ENCODE measurements at places on chromosomes 2 and 18.

DNA sequence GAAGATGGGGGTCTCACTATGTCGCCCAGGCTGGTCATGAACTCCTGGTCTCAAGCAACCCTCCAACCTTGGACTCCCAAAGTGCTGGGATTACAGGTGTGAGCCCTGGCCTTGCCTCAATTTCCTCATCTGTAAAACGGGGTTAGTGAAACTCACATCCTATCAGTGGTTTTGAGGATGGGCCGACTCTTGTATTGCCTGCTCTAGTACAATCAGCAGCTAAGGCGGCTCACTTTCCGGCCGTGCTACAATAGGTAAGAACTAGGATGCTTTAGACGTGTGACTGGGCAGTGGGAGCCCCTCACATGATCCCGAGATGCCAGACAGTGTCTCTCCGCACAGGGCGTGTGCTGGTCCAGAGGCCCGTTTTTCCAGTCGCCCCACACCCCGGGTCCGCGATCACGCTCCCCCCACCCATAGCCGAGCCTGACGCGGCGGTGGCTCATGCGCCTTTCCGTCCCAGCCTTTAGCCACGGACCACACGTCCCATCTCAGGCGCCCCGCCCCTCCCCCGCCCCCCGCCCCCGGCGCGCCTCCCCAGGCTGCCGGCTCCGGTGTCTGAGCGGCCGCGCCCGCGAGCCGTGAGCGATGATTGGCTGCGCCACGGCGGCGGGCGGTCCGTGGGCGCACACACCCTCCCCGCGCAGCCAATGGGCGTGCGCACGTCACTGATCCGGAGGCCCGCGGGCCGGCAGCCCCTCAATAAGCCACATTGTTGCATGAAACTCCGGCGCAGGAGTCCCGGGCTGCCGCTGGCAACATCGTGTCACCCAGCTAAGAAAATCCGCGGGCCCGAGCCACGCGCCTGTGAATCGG is at the start of gene HK2:
TSS of gene HK2 (plus strand) at position 710 of the 816 bp plus-strand sequence. CDS start 454 bp downstream, outside the sequence.
- DNase-seq: peak; percentile 55

GRCh38 chr2:134206573-134206972 is 47.3 kb upstream of the MGAT5 start:
- DNase-seq: no peak

DNA sequence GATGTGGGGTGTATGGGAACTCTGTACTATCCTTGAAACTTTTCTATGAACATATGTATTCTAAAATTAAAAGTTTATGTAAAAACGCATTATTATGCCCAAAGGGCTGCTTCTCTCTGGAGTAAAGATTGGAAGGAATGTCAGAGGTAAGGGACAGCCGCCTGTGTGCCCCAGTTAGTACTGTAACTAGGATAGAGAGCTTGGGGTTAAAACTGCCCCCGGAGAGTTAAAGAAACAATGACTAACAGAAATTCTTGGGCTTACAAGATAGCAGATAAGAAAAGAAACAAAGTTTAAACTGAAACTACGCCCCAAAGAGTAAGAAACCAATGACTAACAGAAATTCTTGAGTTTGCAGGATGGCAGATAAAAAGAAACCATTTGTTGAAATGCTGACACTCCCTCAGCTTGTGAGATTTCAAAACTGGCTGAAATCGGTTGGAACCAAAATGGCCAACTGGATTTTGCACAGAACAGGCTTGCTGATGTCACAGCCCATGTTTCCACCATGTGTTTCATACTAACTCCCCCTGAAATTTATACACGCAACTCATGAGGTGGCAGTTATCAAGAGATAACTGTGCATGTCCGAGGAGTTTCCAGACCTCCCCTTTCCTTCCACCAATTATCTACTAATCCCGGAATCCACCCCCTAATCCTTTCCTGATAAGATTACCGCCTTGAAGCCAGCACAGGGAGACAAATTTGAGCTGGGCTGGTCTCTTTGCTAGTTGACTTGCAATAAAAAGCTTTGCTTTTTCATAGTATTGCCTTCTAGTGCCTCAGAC is 8.7 kb upstream of the TXNDC2 start:
- DNase-seq: no peak

GRCh38 chr2:12057436-12058166 is 311.2 kb downstream of the LPIN1 start:
- DNase-seq: peak; percentile 15

GRCh38 chr18:64042728-64043358 is 73.0 kb downstream of the SERPINB8 start:
- DNase-seq: no peak

- no peak for DNase-seq
Observed at GRCh38 chr2:60320724-60321123, 232.7 kb downstream of the BCL11A start.

DNA sequence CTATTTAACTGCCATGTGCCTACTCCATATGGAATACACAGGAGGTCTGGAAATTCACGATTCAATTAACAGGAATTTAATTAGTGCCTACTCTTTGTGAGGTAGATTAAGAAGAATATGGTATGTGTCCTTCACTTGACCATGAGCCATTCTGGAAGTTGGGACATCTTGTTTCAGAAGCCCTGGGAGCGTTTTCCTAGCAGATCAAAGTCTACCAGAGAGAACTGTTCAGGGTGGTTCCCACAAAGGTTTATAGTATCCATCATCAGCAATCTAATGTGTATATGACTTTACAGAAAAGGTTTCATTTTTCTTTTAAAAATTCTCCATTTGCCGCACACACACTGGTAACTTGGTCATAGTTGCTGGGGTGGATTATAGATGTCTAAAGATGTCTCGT is 159.1 kb downstream of the LRRTM1 start:
- no peak for DNase-seq

DNA sequence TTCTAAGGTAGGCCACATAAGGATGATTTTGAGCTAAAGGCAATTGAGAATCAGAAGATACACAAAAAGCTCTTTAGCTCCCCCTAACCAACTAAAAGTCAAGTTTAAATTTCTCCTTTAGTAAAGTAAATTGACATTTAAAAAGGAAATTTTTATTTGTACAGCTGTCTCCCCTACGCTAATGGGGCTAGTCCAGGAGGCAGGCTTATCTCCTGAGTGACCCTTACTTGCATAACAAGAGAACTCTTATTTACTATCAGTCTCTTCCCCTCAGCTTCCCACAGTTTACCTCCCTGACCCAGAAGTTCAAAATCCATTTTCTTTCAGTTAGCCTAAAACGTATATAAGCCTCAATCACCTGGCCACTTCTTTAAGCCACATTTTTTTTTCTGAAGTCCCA is 1002.8 kb upstream of the NRXN1 start:
- DNase-seq: no peak

GRCh38 chr2:17814601-17815000 is 1.7 kb upstream of the MSGN1 start:
- no peak for DNase-seq

DNA sequence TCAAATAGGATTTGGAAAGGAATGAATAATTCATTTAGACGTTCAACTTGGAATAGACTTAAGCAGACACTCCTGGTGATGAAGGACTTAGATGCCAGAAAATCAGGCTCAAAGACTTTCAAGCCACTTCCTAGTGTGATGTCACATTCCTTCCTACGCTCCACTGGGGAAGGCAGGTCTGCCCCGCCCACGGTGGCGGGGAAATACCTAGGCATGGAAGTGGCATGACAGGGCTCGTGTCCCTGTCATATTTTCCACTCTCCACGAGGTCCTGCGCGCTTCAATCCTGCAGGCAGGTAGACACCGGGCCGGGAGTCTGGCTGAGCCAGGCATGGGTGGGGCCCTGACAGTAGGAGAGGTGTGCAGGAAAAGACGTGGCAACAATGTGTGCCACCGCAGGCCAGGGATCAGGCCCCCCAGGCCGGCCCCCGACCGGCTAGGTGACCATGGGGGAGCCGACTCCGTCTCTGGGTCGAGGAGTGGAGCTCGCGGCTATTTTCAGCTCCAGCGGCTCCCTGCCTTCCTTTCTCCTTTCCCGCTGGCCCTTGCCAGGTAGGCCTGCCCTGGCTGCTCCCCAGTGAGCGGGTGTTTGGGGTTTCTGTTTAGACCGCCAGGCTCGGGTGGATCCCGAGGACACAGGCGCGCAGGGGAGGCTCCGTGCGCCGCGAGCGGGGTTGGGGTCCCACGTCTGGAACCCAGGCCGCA is at the start of gene IL1RL2:
TSS of gene IL1RL2 (plus strand) at position 233 of the 705 bp plus-strand sequence. CDS start 845 bp downstream, outside the sequence.
- no peak for DNase-seq

DNA sequence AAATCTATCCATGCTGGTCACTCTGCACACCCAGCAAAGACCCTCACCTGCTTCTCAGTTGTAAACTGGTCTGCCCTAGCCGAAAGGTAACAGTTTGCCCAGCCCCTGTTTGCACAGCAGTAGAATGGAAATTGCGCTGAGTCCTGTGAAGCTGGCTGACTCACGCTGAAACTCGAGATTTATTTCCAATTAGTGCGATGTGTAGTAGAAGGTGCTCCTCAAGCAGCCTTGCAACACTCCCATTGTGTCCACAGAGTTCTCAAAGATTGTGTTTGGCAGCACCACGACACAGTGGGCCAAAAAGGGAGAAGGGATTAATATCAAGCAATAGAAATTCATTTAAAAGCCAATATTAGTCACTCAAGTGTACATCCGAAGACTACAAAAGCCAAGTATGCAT is 21.7 kb upstream of the APCDD1 start:
- DNase-seq: no peak

DNA sequence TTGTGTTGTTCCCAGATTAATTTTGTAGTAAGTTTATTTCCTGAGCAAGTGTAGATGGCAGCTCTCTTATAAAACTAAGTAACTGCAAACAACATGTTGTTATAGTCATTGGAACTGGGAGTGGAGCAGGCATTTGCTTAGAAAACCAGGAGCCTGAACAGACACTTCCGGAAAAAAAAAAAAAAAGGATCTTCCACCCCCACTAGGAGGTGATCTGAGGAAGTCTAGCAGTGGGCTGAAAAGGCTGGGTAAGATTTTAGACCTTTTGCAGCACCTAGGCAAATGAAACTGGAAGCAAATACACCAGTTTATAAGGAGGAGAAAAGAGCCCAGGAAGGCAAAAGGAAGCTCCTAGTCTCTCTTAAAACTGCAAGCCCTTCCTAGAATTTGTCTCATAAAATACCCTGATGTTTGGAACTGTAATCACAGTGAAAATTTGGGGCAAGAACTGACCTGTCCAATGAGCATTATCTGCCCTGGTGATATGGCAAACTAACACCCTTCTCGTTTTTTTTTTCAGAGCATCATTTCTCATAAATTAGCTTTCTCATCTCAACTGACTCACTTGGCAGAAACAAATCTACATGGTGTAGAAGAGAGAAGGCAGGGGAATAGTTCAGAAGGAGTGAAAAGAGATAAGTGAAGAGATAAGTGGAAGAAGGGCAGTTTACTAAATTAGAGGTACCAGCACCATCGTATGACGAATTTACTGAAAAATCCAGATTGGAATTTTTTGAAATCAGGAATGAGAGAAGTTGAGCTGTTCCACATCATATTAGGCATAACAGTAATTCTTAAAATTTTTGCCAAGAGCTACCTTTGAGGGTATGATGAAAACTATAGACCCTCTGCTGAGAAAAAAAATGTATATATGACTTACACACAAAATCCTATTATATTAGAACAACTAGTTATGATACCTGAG is 4.2 kb upstream of the CCNYL1 start:
- DNase-seq: no peak

GRCh38 chr2:47695800-47696477 is 87.0 kb upstream of the MSH6 start:
- no peak for DNase-seq

DNA sequence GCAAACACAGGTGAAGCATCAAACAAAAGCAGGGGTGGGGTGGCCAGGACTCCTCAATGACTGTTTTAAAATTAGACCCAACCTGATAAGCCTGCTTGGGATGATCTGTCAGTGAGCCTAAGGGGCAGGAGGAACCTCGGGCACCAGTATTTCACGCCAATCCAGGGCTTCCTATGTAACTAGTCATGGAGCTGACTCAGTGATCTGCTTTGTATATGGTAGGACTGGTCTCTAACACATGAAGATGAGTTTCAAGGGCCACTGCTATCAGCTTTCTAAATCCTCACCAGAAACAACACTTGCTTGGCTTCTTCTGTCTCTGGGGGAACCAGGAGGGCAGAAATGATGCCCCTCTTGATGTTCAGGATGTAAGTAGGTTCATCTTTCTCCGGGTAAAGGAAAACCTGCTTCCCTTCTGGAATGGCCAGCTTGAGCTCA is 6.2 kb downstream of the APOB start:
- no peak for DNase-seq

DNA sequence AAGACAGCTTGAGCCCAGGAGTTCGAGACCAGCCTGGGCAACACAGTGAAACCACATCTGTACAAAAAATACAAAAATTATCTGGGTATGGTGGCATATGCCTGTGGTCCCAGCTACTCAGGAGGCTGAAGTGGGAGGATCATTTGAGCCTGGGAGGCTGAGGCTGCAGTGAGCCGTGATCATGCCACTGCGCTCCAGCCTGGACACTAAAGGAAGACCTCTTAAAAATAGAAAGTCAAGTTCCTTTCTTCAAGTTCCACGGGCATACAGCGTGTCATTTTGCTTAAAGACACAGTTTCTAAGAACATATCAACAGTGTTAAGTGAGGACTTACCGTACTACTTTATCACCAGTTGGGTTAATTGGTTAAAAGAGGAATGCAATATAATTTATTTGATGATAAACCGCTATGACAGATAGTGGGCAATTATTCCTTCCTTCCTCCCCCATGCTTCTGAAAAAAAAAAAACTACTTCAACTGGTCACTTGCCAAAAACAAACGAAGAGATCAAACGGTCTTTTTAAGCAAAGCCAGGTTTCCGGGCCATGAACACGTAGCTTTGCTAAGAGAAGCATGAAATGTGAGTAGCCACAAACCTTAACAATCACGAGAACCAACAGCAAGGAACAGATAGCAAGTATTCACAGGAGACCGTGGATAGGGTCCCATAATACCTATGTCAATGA is 21.4 kb downstream of the AP1S3 start:
- DNase-seq: no peak

GRCh38 chr2:193868833-193869232 is 1674.1 kb upstream of the TMEFF2 start:
- DNase-seq: no peak

DNA sequence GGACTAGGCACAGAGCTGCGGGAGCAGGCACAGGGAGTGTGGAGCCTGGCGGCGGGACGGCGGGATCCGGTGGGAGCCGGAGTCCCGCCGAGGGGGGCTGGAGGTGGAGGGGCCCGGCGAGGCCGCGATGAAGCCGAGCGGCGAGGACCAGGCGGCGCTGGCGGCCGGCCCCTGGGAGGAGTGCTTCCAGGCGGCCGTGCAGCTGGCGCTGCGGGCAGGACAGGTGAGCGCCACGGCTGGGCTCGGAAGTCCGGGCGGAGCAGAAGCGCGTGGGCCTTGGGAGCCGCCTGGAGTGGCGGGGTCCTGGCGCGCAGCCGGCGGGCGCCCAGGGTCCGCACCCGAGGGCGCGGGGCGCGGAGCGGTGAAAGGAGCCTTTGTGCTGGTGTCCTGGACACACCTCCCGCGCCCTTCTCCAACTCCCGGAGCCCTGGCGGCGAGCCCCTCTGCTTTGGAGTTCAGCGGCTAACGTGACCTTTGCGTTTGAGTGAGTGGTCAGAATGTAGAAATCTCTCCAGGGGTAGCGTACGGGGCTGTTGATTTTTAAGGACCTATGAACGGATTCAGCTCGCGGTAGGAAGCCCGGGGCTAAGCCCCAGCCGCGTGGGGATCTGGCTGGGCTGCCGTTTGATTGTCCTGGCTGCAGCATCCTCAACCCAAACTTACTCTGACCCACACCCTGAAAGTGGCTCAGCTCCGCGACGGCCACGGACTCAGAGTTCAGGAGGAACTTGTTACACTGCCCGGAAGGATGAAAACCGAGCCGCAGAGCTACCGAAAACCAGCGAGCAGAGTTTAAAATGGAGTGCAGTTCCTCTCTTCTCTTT is 448 bp downstream of the IMPA2 start:
- no peak for DNase-seq
